ENCODE measurements at places on chromosomes 6 and 20. TPM values are rescaled to one million over a fixed set of nuclear protein-coding genes. Genes with fewer than 3 reads are reported as not detected.

The SLC17A9 gene
- total RNA-seq: 17.1 TPM

The EPB41L2 gene
- 40.9 TPM for total RNA-seq

The CFAP61 gene
- total RNA-seq: not detected

The MRPL14 gene
- 69.8 TPM for total RNA-seq

The PLA2G7 gene
- total RNA-seq: 0.13 TPM

The MATN4 gene
- total RNA-seq: not detected

Data from epithelial cell of alveolus of lung (primary cell).